NCI-H1092 treated with DMSO at 0.1 percent for 48 hours (cell line): ENCODE measurements at places on chromosomes 1 and 21.
A peak's percentile ranks its signal among the peaks of the same experiment; 100 is the strongest.

- no peak for DNase-seq
These were observed 249.0 kb downstream of the PTPRU start for GRCh38 chr1:29485096-29485925.

GRCh38 chr21:33657124-33657820, 15.0 kb downstream of the ITSN1 start:
- no peak for DNase-seq

GRCh38 chr1:157166590-157166989, 28.4 kb upstream of the ETV3 start:
- no peak for DNase-seq

DNA sequence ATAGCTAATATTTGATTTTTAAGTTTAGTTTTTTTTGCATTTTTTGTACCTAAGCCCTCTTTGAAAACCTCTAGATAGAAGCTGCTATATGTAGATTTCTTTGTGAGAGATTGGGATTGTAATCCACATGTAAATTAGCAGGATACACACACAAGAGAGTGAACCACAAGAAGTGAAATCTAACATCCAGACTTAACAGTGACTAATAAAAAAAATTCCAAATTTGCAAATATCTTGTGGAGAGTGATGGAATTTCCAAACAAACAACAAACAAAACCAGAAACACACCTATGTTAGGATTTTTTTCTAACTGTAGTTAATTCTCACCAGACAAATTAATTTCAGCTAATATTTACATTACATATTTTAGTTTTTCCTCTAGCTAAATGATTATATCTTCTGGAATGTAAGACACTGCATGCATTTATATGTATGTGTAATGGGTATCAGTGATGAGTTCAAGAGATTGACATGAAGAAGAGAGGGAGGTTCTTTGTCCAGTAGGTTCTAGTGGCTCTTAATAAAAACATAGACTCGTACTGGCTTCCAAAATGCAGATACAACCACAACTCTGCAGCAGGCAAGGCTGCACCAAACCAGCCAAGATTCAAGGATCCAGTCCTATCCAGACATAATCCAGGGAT, 12.8 kb downstream of the CLDN17 start:
- DNase-seq, result no peak

DNA sequence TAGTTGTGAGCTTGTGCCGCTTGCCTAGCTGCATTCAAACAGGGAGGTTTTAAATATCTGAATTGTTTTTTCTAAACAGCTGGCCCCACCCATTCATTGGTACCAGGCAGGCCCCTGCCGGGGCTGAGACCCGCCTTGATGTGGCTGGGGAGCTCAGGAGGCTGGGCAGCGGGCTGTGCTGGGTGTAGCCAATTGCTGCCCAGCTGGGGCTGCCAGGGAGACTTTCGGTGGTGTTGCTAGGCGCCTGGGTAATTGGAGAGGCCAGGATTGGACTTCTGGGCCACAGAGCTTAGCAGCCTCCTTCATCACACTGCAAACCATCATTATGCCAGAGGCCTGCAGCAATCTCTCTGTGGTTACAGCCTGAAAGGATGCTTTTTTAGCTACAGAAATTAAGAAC, 12.2 kb downstream of the RHBDL2 start:
- peak; percentile 31 for DNase-seq

DNA sequence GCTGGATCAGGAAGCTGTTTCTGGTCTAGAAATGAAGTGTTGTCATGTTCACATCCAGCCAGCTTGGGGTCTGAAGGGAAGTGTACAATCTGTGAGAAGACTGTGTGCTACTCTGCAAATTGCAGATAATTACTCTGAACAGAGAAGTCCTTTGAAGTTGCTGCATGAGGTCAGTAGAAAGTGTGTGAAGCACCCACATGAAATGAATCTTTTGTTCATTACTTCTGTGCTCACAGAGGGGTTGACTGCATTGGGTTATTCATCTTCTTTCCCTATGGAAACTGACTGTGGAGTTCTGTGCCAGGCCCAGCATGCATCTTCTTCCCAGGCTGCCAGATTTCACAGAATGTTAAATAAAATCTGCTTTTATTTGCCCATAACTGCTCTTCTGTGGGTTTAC, 47.1 kb downstream of the CTH start:
- peak; percentile 12 for DNase-seq

DNA sequence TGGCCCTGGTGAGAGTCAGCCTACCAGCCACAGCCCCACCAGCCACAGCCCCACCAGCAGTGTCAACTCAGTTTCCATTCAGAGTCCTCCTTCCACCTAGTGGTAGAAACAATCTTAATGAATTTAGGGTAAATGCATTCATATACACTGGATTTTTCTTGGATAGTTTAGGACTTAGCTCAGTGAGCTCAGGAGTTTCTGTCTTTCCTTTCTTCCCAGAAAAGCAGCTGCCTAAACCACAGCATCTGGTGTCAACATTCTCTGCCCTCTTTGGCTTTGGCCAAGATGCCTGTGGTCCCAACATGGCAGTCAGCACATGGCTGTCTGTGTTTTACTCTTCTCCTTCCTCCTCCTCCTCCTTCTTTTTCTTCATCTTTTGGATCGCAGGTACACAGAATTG, 94.0 kb downstream of the CLIC6 start:
- DNase-seq, result no peak

DNA sequence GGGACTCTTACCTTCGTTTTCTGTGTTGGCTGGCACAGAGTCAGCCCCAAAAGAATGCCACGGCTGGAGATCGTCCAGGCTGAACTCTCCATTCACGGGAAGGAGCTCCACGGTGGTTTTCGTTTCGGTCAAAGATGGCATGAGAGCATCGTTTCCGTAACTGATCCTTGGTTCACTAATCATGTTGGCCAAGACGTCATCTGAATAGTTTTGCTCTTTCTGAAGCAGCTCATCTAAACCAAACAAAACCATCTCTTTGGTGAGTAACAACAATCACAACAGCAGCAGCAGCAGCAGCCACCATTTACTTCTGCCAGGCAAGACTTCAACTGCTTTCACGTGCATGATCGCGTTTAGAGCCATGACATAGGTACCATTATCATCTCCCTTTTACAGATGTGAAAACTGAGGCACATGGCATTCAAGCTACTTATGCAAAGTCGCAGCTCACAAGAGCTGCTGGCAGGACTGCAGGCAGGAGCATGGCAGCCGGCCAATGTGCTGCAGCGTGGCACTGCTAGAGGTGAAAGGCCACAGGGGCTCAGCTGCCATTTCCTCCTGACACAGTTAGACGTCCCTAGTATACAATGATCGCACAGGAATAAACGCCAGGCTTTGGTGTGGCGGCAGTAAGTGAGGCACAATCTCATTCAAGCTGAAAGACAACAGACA, 177.1 kb downstream of the GABPA start:
- DNase-seq, result no peak

DNA sequence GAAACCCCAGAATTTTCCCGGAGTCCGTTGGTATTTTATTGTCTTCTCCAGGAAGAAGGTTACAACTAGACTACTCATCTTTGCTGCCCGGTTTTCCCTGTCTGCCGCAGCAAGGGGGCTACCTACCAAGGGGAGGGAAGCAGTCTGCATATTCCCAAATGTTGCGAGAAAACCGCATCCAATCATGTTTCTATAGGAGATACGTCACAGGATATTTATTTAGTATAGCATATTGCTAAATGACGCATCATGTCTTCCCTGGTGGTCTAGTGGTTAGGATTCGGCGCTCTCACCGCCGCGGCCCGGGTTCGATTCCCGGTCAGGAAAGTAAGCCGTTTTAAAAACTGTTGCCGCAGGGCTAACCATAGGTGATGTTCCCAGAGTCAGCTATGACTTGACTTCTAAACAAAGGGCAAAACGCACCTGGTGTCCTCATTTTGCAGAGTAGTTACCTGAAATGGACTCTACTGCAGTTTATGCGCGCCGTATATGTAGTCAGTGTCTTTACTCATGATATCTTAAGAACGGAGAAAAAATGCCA, 15.2 kb upstream of the ZNF692 start:
- peak; percentile 98 for DNase-seq

GRCh38 chr1:156945881-156946661, 25.6 kb downstream of the LRRC71 start:
- no peak for DNase-seq

- DNase-seq, result no peak
These were observed 23.8 kb downstream of the PIP5K1A start for GRCh38 chr1:151222130-151222529.

DNA sequence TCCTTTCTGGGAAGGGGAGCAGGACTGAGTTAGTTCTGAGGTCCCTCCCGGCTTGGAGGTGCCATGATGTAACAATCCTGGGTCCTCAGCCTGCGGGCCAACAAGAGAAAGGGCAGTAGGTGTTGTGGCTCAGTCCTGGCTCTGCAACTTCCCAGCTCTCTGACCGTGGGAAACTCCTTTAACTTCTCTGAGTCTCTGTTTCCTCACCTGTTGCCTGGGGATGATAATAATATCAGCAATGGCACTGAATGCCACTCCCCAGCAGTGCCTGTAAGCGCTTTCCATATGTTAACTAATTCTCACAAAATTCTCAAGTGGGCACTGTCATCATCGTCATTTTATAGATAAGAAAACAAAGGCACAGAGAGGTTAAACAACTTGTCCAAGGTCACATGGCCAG, 2.3 kb downstream of the PADI3 start:
- DNase-seq, result no peak

DNA sequence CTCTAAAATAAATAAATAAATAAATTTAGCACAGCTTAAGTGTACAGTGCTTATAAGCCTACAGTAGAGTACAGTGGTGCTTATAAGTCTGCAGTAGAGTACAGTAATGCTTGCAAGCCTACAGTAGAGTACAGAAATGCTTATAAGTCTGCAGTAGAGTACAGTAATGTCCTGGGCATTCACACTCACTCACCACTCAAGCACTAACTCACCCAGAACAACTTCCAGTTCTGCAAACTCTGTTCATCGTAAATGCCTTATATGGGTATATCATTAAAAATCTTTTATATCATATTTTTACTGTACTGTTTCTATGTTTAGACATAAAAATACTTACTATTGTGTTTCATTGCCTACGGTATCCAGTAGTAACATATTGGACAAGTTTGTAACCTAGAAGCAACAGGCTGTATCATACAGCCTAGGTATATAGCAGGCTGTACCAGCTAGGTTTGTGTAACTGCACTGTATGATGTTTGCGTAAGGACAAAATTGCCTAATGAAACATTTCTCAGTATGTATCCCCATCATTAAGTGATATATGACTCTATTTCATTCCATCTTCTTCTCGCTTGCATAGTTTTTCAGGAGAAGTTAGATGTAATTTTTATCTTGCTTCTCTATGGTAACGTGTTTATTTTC, 14.0 kb upstream of the S100B start:
- no peak for DNase-seq
